Liver (tissue), 10 donors: ENCODE measurements at places on chromosomes 12 and 14. TPM values are rescaled to one million over a fixed set of nuclear protein-coding genes. Genes with fewer than 3 reads are reported as not detected.

DNA sequence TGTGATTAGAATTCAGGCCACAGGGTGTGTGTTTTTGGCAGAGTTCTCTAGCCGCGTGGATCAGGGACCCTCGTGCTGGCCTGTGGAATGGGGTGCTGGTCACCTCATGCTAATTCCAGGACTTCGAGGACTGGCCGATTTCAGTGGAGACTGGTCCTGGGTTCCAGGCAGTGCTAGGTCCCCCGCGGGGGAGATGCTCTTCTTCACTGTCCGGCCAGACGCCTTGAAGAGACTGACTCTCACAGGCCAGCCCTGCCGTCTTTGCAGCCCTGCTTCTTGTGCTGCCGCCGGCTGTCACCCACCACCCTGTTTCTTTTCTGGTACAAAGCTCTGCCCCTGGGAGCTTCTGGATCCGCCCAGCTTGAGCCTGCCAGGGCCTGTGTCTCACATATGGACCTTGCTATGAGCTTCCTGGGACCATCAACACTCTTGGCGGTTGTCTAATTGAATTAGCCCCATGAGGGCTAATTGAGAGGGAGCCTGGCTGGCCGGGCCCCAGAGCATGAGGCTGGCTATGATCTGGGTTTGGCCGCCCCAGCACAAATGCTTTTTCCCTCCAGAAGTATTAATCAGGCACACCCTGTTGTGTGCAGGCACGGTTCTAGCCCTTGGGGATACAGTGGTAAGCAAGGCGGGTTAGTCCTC is 8.2 kb downstream of the MLXIP start:
- no peaks in the 10 kb centered on the region for H3K27me3 ChIP-seq
- no peak for DNase-seq
- H3K4me3 ChIP-seq: no peak overlapping the region

The CPNE6 gene
- total RNA-seq: not detected

The CAPZA3 gene
- total RNA-seq: 0.33 TPM

The CCDC196 gene
- total RNA-seq: not detected

DNA sequence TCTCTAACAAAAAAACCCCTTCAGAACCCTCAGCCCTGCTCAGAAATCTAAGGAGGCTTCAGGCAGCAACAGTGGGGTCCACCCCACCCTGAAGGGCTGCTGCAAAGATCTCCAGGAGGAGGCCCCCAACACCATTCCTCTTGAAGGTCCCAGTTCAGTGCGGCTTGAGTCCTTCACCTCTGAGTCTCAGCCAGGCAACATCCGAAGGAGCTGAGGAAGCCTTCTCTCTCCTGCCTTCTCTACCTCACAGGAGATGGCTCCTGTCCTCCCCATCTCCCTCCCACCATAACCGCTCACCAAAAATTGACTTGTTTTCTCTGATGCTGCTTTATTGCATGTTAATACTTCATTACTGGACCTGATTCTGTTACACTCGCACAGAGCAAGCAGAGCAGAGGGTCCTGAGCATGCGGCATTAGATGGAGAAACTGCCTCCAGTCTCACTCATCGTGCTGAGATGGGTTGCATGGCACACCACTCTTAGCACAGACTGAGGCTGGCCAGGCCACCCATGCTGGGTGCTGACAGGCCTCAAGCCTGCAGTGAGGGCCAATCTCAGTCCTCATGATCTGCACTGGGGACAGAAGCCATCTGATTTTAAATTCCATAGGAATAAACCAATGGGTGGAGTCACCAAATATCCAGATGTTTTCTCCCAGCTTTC is 224.8 kb downstream of the CACNA1C start:
- H3K4me1 ChIP-seq: no peaks in the 10 kb centered on the region
- no peaks in the 10 kb centered on the region for H3K36me3 ChIP-seq
- H3K27me3 ChIP-seq: no peaks in the 10 kb centered on the region
- DNase-seq: no peak
- no peak overlapping the region for H3K4me3 ChIP-seq

The CLEC2A gene
- not detected for total RNA-seq
